ENCODE measurements at places on chromosomes 2 and 18.

- DNase-seq, result no peak
Observed at GRCh38 chr2:4175343-4175742, 472.0 kb downstream of the DCDC2C start.

- peak; percentile 60 for DNase-seq
Observed at GRCh38 chr2:126381091-126381490, 274.9 kb upstream of the GYPC start.

- no peak for DNase-seq
Observed at GRCh38 chr18:9916077-9916639, 2.3 kb downstream of the VAPA start.

GRCh38 chr2:19358242-19359020 is at the start of gene OSR1:
OSR1 (minus strand) TSS chr2:19358623; CDS start chr2:19353805, 4,818 bp downstream.
- no peak for DNase-seq

GRCh38 chr2:202679980-202680379 is 45.2 kb downstream of the FAM117B start:
- no peak for DNase-seq

DNA sequence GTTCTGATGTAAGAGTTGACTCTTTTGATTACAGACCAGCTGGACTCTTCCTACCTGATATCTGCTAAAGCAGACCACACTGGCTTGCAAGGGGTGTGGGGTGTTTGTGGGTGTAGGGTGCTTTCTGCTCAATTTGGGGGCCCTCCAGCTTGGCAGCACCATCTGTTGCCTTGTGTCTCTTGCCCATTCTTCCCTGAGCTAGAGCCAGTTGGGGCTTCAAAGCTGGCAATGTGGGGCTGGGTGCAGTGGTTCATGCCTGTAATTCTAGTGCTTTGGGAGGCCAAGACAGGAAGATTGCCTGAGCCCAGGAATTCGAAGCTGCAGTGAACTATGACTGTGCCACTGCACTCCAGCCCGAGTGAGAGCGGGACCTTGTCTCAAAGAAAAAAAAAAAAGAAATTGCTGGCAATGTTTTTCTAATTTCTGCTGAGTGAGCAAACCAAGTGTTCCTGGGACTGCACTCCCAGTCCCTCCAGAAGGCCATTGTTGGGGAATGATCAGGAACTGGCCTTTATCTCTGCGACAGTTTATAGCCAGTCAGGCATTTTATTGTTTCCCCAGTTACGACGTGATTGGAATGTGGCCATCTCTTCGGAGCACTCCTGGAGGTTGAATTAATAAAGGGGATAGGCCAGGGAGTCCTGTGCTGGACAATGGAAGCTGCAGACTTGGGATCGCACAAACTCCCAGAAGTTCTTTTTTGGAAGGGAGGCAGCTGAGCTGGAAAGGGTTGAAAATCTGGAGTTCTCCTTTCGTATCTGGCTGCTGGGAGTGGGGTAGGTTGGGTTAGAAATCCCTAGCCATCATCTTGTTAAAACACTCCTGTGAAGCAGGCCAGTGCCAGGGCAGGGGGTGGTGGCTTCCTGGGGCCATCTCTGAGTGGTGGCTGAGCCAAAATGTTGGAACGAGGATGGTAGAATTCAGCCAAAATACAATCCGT is 57.2 kb downstream of the LIPG start:
- no peak for DNase-seq

- DNase-seq, result no peak
Observed at GRCh38 chr18:53567929-53568574, 656.4 kb downstream of the MBD2 start.

- DNase-seq, result no peak
Observed at GRCh38 chr2:27118525-27119329, at the start of gene CGREF1. CGREF1 (minus strand) TSS chr2:27119128; CDS start chr2:27104366, 14,762 bp downstream.

- DNase-seq, result no peak
Observed at GRCh38 chr2:239361311-239361642, 39.5 kb downstream of the HDAC4 start.

GRCh38 chr2:36756438-36756837 is 59.9 kb downstream of the VIT start:
- DNase-seq, result no peak

- no peak for DNase-seq
Observed at GRCh38 chr2:27724905-27725701, 46.4 kb upstream of the MRPL33 start.

DNA sequence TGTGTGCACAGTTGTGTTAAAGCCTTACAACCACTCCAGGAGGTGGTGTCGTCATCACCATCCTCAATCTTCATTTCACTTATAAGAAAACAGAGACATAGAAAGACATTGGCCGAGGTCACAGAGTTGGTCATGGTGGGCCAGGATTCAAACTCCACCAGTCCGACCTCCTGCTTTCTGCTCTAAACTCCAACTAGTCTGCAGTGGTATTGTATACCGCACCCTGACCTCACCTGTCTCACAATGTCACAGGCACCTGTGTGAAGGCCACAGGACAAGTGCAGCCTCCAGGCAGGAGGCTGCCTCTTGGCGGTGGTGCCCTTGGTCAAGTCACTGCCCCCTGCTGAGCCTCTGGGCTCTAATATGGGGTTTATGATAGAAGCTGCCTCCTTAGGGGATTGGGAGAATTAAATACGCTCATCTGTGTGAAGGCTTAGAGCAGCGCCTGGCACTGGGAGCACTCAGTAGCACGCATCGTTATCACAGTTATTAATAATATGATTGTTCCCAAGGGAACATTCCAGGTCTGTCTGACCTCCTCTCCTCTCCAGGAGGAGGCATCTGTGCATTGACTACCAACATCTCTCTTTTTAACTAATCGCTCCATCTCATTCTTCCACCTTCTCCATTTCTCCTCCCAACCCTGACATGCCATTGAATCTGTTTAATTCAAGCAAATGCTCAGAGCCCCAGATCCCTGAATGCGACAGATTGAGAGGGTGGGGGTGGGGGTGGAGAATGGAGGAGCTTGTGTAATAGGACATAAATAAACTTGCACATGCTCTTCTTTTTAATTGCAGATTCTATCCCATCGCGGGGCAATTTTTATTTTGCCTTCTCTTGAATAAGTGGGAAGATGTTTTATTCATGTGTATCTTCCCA is 112.7 kb downstream of the MCFD2 start:
- no peak for DNase-seq

DNA sequence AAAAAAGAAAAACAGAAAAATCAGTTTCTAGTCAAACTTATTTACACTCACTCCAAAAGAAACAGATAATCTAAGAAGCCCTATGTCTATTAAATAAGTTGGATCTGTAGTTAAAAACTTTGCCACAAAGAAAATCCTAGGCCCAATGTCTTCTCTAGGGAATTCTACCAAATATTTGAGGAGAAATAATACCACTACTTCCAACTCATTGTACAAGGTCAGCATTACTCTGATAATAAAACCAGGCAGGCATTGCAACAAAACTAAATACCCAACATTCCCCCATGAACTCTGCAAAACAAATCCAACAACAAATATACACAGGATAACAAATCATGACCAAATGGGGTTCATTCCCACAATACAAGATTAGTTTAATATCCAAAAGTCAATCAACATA is 73.8 kb upstream of the ST8SIA5 start:
- DNase-seq, result no peak

- no peak for DNase-seq
Observed at GRCh38 chr2:211447548-211447947, 891.1 kb downstream of the CPS1 start.
